ENCODE measurements at places on chromosomes 4 and X. TPM values are rescaled to one million over a fixed set of nuclear protein-coding genes. Genes with fewer than 3 reads are reported as not detected.

GRCh38 chr4:54228056-54228527 lies 1.0 kb upstream of the PDGFRA start:
- DNase-seq: no peak
- H3K4me3 ChIP-seq: peak overlapping the region; percentile 91
- peaks cover 51% of the 10 kb centered on the region for H3K4me1 ChIP-seq
- no peaks in the 10 kb centered on the region for H3K27me3 ChIP-seq
- H3K27ac ChIP-seq: peak overlapping the region; percentile 94
- no peaks in the 10 kb centered on the region for H3K36me3 ChIP-seq

- no peak for DNase-seq
- H3K27me3 ChIP-seq: no peaks in the 10 kb centered on the region
- no peaks in the 10 kb centered on the region for H3K4me1 ChIP-seq
- H3K4me3 ChIP-seq: no peak overlapping the region
- H3K27ac ChIP-seq: no peak overlapping the region
- H3K36me3 ChIP-seq: no peaks in the 10 kb centered on the region
These were observed 361.0 kb downstream of the GRXCR1 start for GRCh38 chr4:43253541-43253940.

DNA sequence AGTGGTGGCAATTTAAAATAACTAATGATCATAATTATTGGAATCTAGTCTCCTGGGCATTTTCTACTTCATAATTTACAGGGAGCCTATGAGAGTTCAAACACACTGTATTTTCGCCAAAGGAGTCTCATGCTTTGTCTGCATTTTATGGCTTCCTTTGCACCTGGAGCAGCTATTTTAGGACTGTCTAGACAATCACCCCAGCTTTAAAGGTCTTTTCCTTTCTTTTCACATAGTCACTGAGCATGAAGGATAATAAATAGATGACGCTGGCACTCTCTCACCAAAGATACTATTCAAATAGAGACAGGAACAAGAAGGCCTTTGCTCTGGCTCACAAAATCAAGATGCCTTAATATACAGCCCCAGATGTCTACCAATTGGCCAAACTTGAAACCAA lies 43.0 kb downstream of the AMELX start:
- H3K27ac ChIP-seq: no peak overlapping the region
- H3K36me3 ChIP-seq: no peaks in the 10 kb centered on the region
- no peaks in the 10 kb centered on the region for H3K27me3 ChIP-seq
- peaks cover 2% of the 10 kb centered on the region for H3K4me1 ChIP-seq
- no peak overlapping the region for H3K4me3 ChIP-seq
- DNase-seq: no peak

DNA sequence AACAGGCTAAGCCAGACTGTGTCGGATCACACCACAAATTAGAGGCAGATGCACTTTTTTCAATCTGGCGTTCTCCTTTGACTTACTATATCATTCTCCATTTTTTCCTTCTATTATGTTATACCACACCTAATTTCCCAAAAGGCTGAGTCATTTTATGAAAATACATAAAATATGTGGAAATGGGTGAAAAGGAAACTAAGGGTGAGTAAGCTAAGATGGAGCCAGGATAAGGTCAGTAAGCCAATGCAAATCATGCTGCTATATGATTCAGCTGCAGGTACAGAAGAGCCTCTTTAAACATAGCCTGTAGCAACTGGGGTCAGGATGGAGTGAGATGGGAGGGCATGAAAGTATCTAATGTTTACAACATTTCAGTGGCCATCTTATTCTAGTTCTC lies 94.0 kb upstream of the TEX13A start:
- no peak for DNase-seq
- H3K4me1 ChIP-seq: peaks cover 9% of the 10 kb centered on the region
- H3K27me3 ChIP-seq: no peaks in the 10 kb centered on the region
- H3K4me3 ChIP-seq: no peak overlapping the region
- H3K36me3 ChIP-seq: no peaks in the 10 kb centered on the region

GRCh38 chr4:166128403-166128802 lies 255.4 kb downstream of the TLL1 start:
- peaks cover 11% of the 10 kb centered on the region for H3K27me3 ChIP-seq
- no peak for DNase-seq
- peaks cover 4% of the 10 kb centered on the region for H3K4me1 ChIP-seq
- H3K27ac ChIP-seq: no peak overlapping the region

The SSX7 gene
- not detected for total RNA-seq

All from chondrocyte (in vitro differentiated cells).